SHP77 treated with DMSO at 0.1 percent for 48 hours (cell line): ENCODE measurements at places on chromosomes 13 and 19.

- no peak for DNase-seq
Measured at GRCh38 chr19:29928831-29929230, 13.2 kb upstream of the URI1 start.

DNA sequence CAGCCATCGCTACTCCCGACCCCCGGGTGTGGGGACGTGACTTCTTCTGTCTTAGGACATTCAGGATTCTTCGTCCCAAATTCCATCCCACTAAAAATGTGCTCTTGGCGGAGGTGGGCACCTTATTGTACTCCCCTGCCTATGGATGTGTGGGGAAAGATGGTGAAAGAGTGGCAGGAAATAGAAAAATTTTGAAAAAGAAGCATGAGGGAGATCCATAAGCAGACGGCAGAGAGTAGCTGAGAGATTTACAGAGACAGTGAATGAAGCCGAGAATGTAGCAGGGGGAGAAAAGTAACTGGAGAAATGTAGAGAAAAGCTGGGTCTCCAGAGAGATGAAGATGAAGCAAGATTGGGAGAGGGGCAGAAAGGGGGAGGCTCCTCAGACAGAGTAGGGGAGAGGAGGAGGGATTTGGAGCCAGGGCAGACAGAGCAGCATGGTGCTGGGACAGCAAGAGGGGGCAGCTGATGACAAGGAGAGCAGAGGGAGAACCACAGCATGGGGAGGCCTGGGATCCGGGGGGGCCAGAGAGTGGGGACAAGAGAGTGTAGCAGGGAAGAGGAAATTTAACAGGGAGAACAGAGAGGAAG, 843 bp downstream of the ZNF610 start:
- DNase-seq: no peak

DNA sequence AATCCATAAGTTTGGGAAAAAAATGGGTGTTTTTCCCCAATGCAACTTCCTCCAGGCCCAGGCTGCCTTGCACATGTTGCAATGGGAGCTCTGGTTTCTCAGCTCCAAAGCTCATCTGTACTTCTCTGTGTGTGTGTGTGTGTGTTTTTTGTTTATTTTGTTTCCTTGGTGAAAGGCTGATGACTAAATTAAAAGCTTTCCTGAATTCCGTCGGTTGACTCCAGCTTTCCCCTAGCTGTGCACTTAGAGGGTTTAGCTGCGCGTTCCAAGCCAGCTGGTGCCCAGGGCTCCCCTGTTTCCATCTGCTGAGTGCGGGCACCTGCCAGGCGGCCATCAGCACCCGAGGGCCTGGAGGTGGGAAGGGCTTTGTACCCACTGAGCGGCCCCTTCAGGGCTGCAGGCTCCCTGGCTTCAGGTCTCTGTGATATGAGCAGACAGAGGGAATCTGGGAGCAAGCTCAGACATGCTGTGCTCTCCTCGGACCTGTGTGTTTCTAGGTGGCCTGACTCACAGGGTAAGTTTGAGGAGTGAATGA, 129.1 kb upstream of the SOX1 start:
- DNase-seq: no peak

GRCh38 chr19:33712268-33712667, 84.4 kb upstream of the KCTD15 start:
- DNase-seq: no peak

- DNase-seq: peak; percentile 62
Measured at GRCh38 chr13:95641291-95642027, 3.0 kb downstream of the DZIP1 start.

DNA sequence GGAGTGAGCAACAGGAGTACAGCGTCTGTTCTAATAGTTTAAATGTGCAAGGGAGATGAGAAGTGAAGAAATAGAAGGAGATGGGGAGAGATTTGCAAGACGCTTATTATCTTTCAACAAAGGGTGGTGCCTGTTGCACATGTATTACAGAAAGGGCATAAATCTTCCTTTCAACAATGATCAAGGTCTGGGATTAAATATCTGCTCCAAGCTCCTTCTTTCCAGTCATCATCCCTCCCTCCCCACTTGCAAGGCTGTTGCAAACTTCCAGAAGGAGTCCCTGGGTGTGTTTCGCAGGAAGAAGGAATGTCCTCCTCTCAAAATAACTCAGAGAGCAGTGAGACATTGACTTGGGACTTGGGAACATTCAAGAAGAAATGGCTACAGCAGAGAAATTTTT, 63.5 kb upstream of the MYCBP2 start:
- DNase-seq: no peak

GRCh38 chr13:113361406-113361805, 2.5 kb downstream of the GRTP1 start:
- no peak for DNase-seq

DNA sequence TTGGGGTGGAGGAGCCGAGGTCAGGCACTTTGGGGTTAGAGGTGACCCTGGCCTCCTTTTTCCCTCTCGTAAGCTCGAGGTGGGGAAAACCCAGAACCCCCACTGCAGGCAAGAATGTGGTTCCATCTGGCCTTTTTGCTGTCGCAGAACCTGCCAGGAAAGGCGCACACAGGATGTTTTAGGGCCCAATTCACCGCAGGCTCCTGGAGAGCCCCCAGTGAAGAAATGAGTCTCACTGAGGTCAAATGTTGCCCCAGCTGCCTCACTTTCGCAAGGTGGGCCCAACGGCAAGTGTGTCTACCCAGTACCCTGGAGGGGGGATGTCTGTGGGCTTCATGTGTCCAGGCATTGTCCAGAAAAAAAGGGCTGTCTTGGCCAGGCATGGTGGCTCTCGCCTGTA, 61.8 kb downstream of the PEX11G start:
- no peak for DNase-seq

DNA sequence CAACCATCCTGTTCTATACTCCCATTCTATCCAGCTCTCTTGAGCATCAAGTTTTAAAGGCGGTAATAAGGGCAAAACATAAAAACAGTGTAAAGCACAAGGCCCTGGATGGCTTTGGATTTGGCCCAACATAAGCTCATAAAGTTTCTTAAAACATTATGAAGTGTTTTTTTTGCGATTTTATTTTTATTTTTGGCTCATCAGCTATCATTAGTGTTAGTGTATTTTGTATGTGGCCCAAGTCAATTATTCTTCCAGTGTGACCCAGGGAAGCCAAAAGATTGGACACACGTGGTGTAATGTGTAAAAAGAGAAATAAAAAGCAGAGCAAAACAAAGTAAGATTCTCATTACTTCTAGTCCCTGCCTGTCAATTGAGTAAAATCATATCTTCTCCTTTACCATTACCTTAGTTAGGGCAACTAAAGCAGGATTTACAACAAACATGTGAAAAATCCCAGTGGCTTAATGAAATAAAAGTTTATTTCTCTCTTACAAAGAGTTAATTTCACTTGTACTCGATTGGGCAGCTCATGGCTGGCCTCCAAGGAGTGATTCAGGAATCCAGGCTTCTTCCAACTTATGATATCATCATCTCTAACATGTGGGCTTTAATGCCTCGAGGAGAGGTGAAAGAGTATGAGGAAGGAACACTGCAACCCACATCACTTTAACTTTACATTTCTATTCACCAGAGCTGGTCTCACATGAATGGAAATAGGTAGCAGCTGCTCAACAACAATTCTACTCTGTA, 725.2 kb upstream of the SLITRK1 start:
- DNase-seq: no peak

DNA sequence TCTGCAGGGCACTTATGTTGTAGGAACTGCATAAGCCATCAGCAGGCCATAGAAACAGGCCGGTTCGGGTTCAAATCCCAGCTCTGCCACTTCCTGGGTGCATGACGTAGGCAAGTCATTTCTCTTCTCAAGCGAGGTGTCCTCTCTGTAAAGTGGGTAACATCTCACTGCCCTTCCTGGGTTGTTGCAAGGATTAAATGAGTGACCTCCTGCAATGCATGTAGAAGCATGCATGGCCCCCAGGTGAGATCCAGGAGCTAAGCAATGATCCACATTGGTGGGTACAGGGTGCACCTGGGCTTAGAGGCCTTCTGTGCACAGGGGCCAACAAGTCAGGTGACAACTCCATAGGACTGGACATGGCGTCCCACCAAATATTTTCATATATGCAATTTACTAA, 13.8 kb downstream of the PHLDB3 start:
- DNase-seq: no peak

GRCh38 chr13:62482351-62482750, 1066.7 kb upstream of the PCDH20 start:
- DNase-seq: no peak

DNA sequence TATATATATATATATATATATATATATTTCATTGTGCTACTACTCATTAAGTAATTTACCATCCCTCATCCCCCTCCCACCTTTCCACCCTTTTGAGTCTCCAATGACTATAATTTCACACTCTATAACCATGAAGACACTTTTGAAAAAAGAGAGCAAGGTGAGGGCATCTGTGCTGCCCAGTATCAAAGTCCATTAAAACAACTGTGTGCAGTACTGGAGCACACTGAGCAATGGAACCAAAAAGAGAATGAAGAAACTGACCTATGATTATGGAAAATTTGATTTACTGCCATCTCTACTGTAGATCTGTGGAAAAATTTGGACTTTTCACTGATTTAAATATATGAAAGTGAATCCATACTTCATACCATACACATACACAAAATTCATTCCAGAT, 217.9 kb downstream of the COL4A1 start:
- no peak for DNase-seq

GRCh38 chr13:33845572-33846302, 27.8 kb downstream of the RFC3 start:
- no peak for DNase-seq

DNA sequence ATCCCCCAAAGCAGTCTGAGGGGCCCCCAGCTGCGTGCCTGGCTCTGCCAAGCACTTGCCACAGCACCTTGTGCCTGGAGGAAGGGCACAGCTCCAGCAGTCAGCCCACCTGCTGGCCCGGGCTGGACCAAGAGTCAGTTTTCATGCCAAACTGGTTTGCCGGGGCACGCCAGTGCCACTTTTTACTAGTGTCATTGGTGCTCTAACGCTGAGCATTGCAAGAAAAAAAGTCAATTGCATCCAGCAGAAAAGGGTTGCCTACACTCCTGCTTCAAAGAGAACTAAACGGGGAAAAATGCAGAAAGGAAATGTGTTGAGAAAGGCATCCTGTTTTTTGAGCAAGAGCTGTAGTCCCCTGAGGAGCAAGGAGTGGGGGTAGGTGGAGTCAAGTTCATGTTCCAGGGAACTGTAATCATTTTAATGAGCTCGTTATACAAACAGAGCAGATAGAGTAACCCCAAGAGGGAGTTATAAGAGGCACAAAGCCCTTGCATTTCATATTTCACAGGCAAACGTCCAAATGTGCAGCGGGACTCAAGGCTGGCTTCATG, 68.4 kb downstream of the F2RL3 start:
- no peak for DNase-seq

DNA sequence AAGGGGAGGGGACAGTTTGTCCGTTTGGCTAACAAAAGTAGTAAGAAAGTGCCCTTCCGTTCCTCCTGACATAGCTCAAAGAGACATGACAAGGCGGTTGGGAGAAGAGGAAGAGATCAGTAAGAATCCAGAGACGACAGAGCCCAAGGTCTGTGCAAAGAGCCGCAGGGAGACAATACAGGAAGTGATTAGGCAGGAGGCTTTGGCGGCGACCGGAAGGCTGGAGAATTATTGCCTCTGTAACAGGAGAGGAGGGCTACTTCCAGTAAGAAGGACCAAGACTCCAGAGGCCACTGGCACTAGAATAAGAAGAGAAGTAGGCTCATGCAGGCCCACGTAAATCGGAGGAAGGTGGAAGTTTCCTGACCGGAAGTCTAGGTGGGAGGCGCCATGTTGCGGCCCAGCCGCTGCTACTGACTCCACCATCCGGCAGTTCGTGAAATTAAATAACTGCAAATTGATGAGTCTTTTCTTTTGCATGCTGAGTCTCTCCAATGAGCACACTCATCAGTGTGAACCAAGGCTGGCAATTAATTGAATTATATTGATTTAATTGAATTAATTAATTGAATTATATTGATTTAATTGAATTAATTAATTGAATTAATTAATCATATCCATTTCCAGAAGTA, 9.9 kb downstream of the RFX2 start:
- DNase-seq: no peak

GRCh38 chr19:35176181-35176570, 21.6 kb downstream of the FXYD5 start:
- DNase-seq: no peak

GRCh38 chr19:41205995-41206394, 13.0 kb downstream of the CYP2S1 start:
- no peak for DNase-seq

DNA sequence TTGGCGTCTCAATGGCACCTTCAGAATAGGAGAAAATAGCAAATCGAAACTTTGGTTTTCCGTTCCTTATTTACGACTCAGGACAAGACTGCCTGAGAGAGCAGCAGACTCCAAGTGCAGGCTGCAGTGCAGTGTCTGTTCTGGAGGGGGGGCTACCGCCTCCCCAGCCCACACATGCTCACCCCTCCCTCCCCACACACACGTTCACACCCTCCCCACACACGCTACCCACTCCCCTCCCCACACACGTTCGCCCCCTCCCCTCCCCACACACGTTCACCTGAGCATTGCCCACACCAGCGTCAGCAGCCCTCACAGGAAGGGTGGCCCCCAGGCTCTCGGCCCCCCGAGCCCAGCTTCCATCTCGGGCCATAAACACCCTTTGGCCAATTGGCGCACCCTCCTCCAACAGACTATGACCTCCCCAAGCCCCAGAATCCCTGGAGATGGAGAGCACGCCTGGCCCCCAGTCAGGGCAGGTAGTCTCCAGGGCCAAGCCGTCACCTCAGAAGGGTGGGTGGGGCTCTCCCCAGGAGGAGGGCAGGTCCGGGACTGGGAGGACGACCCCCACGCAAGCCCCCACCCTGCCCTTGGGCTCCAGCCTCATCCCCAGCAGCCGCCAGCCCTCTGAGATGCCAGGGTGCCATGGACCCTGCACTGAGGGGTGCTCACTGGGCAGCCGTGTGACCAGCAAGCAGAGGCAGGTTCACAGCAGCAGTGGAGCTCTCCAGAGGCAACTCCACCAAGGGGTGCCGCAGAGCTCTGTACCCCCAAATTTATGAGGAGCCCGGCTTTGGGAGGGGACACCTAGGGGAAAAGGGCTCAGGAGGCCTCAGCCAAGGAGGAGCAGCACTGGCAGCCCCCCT, 27.5 kb downstream of the RASA3 start:
- no peak for DNase-seq

DNA sequence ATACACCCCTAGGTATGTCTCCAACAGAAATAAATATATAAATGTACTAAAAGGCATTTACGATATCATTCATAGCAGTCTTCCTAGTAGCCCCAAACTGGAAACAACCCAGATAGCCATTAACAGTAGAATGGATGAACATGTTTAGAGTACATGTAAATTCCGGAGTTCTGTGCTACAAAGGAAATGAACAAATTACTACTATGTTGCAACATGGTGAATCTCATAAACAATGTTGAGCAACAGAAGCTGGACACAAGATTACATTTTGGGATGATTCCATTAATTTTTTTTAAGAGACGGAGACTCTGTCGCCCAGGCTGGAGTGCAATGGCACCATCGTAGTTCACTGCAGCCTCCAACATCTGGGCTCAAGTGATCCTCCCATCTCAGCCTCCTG, 5.9 kb upstream of the SLC7A10 start:
- no peak for DNase-seq
